ENCODE measurements at places on chromosomes 7 and 10.

DNA sequence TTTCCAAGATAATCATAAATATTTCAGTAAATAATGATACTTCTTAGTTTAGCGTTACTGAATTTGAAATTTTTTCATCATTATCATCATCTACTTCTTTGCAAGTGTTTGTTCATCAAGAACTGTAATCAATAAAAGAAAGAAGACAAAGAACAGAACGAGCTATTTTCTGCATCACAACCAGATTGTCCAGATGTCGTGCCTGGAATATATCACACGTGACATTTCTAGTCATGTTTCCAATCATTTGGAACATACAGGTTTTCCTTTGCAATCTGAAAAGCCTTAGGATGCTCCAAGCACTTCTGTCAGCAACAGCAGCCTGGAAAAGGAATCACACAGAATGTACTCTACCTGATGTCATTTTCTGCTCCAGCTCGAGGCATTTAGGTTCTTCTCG is 107.4 kb downstream of the FAM107B start:
- no peak for DNase-seq

DNA sequence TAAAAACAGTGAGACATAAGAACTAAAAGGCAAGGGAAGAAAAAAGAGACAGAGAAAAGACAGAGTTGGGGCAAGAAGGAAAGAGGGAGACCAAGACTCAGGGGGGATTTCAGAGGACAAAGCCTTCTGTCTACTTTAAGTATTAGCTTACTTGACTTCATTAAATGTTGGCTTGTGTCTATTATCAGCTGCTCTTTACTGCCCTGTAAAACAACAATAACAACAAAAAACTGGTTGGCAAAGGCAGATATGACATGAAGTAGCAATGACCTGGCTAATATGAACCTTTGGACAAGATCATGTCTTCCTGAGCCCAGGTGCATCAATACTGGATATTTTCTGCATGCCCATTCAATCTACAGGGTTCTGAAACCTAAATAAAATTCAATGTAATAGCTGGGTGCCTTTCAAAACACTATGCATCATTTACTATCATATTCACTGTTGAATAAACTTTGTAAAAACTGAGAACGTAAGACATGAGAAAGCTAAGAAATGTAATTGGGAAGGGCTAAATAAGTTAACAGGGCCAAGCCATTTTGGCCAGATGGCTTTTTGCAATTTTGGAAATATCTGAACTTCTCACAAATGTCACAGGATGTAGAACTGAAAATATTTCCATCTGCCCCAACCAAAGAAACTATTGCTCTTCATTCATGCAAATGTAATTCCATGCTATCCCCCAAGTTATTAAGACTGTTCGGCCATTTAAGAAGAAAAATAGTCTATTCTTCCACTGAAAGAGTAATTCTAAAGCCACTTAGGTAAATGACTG is 49.4 kb downstream of the LRRN3 start:
- no peak for DNase-seq

DNA sequence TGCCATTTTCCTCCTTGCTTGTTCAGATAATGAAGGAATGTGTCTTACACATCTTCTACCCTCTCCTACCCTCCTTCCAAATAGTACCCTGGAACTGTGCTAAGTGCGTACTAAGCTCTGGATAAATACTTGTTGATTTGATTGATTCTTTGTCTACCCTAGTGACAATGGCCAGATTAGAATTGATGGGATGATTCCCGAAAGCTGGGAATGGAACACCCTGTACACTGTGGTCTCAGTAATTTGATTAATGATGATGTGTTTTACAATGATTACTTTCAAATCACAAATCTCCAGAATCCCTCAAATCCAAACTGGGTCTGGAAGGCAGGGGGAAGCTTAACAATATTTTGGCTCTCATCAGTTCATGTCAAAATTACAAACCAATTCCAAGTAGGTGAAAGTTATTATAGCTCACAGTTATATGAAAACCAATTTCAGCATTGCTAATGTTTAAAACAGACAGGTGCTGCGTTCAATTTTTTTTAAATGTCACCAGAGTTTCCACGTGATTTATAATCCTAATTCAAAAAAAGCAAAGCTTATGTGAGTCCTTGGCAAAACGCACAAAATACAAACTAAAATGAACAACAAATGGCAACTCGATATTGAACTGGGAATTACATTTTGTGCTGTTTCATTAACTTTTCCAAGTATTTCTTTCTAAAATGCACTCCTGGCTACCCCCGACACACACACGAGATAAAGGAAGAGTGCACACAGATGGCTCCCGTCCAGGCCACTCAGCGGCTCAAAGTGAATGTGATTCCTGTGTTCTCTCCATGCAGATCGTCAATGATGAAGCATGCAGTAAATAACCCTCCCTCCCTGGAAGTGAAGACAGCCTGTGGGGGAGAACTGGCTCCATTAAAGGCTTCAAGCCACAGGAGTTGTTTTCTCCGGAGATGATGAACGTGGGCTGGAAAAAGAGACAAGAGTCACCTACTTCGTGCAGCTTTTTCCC is 21.7 kb upstream of the ADRB1 start:
- DNase-seq = no peak

- DNase-seq = no peak
These were observed 1.2 kb downstream of the MACROH2A2 start for GRCh38 chr10:70053841-70054288.

Data from GM19239 (cell line).